Activated T-cell treated with anti-CD3 and anti-CD28 coated beads, Interleukin-2, amount 50 U/mL, for 1 hour (primary cell): ENCODE measurements at places on chromosomes 7 and 10.
A peak's percentile ranks its signal among the peaks of the same experiment; 100 is the strongest.

DNA sequence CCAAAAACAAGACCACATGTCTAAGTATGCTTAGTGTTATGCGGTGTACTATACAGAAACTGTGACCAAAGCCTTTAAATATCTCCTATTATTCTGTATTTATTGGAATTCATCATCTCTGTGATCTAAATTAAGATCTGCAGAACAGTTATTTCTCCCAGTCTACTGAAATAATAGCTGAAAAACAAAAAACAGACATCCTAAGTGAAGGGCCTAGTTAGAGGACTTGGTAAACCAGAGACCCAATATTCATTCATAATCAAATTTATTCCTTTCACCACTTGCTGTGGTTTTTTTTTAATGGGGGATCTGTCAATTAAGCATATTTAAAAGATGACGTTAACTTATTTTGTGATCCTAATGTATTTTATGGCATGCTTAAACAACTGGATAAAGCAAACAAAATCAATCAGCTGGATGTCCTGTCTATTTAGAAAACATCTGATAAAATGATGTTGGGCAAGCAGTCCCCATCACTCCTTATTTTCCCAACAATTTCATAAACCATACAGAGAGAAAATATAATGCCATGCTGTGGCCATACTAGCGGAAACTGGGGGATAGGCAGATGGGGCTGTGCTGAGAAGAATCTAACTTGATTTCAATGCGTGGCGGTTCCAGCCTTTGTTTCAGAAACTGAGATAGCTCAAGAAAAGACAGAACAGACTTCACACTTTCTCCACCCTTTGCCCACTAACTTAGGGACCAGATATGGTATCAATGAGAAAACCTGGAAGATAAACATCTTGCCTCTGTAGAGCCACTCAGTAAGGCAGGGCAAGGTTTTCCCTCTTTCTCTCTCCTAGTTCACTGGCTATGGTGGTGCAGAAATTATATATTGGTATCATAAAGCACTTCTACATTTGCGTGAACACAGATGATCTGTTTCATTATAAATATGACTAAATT is 32.9 kb downstream of the ICA1 start:
- DNase-seq = no peak

DNA sequence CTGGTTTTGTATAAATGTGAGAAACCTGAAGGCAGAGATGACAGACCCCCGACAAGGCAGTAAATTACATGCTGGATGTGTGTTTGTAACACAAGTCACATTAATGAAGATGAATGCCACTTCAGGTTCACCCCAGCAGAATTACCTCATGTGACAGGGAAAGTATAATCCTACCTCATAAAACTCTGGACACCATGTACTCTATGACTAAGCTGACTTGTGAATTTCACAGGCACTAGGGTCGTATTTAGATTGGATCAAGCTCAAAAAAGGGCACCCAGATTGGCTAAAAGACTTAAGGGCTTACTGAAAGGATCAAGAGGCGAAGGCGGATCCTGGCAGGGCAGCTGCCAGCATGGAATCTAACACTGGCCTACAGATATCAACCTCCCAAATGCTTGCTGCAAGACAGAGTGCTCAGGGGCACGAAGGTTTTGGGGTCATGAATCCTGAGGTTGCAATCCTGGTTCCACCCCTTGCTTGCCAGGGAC is 161.4 kb downstream of the PIP4K2A start:
- no peak for DNase-seq

GRCh38 chr10:48981310-48981907 is 41.8 kb upstream of the LRRC18 start:
- peak; percentile 33 for DNase-seq

DNA sequence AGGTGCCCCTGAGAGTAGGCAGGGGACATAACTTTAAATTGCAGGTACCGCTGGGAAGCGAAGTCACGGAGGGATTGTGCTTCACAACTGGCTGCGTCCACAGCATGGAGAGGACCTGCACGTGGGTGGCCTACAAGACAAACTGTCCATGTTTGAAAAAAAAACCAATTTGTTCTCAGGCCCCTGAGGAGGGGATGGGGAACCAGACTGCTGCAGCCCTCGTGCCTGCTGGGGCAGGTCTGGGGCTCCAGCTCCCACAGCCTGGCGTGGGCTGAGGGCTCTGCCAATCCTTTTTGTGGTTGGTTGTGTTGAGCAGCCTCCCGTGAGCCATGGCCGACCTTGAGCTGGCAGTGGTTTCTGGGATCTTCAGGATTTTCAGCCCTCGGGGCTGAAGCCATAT is 9.7 kb downstream of the SFRP5 start:
- DNase-seq = no peak

DNA sequence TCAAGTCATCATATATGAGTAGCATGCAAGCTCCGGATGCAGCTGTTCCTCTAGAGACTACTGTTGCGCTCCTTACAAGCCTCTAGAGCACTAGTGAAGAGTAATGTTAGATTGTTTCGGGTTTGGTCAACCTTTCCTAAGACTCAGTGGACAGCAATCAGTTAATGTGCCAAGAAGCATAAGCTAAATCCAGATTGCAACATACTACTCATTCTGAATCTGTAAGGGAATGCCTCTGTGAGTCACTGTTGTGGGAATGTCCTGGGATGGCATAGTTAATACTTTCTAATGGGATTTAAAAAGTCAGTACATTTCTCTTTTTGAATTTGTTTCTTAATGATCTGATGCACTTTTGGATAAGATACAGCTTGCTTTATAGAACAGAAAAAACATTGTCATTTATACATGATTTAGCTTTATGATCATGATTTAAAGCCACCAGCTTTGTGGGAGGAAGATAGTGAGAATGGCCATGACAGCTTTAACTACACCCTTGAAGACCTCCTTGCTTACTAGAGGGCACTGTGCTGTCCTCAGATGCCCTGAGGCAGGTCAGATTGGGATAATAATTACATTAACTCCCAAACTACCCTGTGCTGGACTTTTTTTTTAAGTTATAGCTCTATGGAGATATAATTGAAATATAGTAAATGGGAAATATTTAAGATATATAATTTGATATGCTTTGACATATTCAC is 138.4 kb downstream of the SDK1 start:
- no peak for DNase-seq

DNA sequence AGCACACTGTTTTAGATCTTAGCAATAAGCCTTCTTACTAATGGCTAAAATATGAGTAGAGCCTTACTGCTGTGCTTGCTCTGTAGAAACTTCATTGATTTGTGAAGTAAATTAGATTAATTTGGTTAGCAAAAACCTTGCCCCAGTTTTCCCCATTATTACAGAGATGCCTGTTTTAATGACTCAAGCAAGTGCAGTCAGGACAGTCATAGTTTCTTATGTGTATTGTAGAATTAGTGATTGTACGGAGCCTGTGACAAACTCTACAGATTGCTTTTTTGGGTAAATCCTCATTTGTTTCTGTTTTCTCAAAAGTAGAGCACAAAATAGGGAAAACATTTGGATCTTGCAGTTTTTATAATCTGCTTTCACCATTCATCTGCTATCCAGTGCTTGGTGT is 7.0 kb downstream of the TAX1BP1 start:
- DNase-seq = no peak

GRCh38 chr7:129187681-129188371 is 607 bp upstream of the SMO start:
- DNase-seq = no peak

GRCh38 chr10:118568327-118568848 is 27.1 kb downstream of the PRLHR start:
- peak; percentile 29 for DNase-seq

DNA sequence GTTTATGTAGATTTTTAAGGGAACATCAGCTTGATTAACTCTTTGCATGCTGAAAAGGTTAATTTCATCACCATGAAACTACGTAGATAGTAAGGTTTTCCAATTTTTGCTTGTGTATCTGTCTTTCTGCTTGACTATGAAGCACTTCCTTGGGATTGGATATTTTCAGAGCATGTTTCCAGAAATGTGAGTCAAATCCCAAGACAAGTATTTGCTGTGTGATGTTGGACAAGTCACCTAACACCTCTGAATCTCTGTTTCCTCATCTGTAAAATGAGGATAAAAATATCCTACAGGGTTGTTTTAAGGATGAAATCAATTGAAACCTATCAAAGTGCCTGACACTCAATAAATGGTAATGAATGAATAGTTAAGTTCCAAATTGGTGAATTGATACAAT is 42.4 kb downstream of the ANK3 start:
- no peak for DNase-seq

DNA sequence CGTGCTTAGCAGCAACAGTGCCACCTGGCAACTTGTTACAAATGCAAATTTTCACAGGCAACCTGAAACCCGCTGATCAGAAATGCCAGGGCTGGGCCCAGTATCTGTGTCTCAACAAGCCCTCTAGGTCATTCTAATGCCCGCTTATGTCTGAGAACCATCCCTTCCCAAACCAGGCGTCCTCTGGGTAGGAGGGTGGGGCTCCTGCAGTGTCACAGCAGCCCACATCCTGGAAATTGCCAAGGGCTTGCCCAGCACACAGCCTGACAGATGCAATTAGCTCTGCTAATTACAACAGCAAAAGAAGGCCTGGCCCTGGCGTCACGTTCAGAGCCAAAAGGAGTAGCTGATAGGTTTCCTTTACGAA is 15.9 kb downstream of the ITPRIP start:
- DNase-seq = no peak

DNA sequence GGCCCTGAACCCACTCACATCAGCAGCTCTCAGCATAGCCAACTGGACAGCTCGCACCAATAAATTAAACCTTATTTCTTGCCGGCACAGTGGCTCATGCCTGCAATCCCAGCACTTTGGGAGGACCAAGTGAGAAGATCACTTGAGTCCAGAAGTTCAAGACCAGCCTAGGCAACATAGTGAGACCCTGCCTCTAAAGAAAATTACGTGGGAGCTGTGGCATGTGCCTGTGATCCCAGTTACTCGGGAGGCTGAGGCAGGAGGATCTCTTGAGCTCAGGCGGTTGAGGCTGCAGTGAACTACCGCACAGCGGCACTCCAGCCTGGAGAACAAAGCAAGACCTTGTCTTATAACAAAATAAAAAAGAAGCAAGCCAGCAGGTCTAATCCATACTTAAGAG is 75.7 kb downstream of the SEPTIN14 start:
- DNase-seq = no peak

- no peak for DNase-seq
Measured at GRCh38 chr10:75444781-75445386, 13.5 kb downstream of the LRMDA start.

DNA sequence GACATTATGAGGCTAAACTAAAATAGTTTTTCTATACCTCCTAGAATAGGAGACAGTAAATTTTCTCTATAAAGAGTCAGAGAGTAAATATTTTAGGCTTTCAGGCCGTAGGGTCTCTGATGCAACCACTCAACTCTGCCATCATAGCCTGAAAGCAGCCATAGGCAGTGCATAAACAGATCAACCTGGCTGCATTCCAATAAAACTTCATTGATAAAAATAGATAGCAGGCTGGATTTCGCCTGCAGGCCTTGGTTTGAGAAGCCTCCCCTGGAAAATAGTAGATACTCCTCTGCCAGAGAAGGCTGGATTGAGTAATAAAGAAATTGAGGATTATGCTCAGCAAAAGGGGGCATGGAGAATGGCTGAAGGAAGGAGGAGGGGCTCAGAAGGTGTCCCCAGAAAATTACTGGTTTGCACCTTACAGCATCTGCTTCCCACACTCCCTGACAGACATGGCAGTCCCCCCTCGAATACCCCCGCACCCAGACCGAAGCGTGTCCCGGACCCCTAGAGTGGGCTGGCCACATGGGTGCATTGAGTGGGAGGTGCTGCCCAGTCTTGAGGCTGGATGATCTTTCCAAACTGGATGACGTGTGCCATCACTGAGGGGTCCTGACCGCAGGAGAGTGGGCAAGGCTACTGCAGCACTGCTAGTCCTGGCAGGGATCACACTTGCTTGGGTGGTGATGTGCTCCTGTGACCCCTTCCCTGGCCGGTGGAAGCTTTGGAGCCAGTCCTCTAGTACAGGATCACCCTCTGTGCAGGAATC is 126.6 kb downstream of the PTPN20 start:
- no peak for DNase-seq

DNA sequence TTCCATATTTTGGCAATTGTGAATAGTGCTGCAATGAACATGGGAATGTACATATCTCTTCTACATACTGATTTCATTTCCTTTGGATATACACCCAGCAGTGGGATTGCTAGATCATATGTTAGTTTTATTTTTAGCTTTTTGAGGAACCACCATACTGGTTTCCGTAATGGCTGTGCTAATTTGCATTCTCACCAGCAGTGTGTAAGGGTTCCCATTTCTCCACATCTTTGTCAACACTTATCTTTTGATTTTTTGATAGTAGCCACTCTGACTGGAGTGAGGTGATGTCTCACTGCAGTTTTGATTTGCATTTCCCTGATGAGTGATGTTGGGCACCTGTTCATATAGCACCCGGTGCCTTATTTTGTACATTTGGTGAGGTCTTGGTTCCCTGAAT is 519.6 kb downstream of the REEP3 start:
- DNase-seq = no peak

- no peak for DNase-seq
Measured at GRCh38 chr7:135414850-135415439, 95.0 kb downstream of the CNOT4 start.

DNA sequence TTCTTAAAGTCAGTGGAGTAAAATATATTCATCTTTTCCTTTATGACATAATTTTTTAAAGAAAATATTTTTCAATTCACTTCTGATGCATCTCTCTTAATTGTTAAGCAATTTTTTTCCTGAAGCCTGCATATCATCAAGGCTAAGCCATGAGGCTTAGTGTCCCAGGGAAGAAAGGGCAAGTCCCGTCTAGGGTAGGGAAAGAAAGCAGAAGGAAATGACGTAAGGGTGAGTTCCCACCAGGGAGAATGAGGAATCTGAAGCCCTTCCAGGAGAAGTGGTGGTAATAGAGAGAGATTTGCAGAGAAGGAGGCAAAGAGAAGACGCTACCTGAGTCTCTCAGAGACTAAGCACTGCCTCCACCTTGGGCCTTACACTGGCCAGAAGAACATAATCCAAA is 96.8 kb upstream of the NFE2L3 start:
- no peak for DNase-seq

GRCh38 chr10:71331736-71332135 is 12.7 kb downstream of the SLC29A3 start:
- DNase-seq = no peak

GRCh38 chr10:84429926-84430520 is 101.6 kb downstream of the CCSER2 start:
- peak; percentile 56 for DNase-seq

DNA sequence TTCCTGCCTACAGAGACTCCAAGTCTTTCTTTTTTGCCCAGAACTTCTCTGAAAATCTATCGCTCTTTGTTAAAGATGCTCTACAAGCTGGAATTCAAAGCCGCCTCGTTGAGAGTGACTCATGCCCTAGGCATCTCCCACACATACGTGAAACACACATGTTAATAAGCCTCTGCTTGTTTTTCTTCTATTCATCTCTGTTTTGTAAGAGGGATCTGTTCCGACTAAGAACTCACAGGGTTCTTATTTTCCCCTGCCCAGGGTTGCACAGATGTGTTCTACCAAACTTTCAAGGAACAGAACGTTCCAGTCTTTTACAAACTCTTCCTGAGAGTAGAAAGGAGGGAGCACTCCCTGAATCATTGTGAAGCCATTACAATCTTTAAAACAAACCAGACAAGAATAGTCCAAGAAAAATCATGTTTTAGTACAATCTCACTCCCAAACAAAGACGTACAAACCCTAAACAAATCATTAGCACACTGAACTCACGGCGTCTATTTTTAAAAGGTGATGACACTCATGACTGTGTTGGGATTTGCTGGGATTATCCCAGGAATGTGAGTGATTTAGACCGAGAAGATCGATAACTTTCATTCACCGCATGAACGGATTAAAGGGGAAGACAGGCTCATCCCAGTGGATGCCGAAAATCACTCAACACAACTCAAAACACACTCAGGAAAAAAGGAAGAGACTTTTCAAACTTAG is 55.3 kb upstream of the INPP5A start:
- DNase-seq = no peak

- DNase-seq = no peak
Measured at GRCh38 chr10:28910956-28911355, 233.6 kb downstream of the BAMBI start.
